ENCODE measurements at places on chromosomes 2 and 18. TPM values are rescaled to one million over a fixed set of nuclear protein-coding genes. Genes with fewer than 3 reads are reported as not detected.

- DNase-seq, result no peak
These were observed 120.5 kb downstream of the SCN3A start for GRCh38 chr2:165083326-165083725.

DNA sequence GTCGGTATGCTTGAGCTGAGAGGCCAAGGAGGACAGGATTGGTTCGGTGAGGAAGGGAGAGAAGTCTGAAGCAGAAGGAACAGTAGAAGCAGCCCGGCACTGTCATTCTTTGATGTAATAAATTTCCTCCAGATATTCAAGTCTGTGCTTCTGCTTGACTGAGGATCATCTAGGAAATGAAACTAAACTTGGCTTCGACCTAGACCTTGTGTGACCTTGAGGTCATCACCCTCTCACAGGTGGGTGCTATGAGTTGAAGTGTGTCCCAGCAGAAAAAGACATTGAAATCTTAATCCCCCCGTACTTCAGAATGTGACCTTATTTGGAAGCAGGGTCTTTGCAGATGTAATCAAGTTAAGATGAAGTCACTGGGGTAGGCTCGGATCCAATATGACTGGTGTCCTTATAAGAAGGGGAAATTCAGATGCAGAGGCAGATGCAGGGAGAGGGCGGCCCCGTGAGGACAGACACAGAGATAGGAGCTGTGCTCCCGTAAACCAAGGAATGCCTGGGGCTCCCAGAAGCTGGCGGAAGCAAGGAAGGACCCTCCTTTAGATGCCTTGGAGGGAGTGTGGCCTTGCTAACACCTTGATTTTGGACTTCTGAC is 49.0 kb downstream of the PRKCE start:
- DNase-seq, result peak; percentile 42

GRCh38 chr2:43083710-43084698 is 142.4 kb downstream of the ZFP36L2 start:
- DNase-seq, result no peak

- DNase-seq, result no peak
These were observed 103.1 kb upstream of the THOC1 start for GRCh38 chr18:370751-371608.

DNA sequence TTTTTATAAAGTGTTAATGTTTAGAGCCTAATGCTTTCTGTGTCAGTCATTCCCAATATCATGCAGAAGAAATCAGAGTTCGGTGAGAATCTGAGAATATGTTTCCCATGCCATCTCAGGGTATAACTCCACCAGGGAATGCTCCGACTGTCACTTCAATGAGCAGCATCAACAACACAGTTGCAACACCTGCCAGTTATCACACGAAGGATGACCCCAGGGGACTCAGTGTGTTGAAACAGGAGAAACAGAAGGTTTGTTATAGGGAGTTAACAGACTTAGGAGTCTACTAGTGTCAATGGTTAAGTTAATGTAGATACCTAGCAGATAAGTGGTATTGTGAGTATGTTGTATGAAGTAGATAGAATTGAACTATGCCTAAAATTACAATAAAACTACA is 31.0 kb downstream of the VAPA start:
- no peak for DNase-seq

DNA sequence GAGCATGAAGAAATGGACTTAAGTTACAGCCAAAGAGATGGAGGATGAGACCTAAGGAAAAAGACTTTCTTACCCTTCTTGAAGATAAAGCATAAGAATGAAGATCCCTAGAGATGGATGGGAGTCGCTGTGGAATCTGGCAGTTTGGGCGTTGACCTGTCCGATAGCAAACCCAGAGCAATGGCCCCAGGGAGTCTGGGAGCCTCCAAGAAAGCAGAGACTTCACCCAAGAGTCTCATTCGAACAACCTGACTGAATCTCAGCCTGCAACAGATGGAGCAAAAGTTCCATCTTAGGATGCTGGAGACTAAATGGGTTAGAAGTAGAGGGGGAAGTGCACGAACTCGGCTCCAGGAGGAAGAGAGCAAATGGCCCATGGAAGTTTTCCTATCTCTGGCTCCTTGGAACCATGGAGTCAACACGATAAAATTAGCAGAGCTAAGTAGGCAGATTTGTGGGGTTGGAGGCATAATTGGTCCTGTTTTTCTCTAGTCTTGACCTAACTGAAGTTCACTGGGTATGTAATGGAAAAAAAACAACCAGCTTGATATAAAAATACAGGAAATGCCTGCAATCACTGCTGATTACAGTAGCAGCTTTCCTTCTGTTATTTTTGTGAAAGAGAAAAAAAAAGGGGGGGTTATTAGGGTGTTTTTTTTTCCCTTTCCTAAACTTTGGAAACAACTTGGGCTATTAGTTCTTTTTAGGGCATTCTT is 178.4 kb upstream of the EPAS1 start:
- DNase-seq, result no peak

DNA sequence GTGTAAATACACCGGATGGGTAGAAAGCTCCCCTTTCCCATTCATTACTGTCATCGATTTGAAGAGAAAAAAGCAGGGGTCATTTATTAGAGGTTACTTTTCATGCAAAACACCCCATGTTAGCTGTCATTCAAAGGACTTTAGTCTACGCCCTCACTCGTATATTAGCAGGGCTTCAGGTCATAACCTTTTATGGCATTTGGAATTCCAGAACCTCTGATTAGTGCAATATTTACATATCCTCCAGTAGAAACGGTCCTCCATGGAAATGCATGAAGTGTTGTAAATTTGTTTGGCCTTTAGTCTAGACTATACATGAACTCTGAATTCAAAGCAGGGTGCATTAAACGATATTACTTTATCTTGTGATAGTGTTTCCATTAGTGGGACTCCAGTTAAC is 180.5 kb downstream of the ZNF516 start:
- no peak for DNase-seq

GRCh38 chr2:85278361-85278760 is 49.4 kb downstream of the TGOLN2 start:
- no peak for DNase-seq

DNA sequence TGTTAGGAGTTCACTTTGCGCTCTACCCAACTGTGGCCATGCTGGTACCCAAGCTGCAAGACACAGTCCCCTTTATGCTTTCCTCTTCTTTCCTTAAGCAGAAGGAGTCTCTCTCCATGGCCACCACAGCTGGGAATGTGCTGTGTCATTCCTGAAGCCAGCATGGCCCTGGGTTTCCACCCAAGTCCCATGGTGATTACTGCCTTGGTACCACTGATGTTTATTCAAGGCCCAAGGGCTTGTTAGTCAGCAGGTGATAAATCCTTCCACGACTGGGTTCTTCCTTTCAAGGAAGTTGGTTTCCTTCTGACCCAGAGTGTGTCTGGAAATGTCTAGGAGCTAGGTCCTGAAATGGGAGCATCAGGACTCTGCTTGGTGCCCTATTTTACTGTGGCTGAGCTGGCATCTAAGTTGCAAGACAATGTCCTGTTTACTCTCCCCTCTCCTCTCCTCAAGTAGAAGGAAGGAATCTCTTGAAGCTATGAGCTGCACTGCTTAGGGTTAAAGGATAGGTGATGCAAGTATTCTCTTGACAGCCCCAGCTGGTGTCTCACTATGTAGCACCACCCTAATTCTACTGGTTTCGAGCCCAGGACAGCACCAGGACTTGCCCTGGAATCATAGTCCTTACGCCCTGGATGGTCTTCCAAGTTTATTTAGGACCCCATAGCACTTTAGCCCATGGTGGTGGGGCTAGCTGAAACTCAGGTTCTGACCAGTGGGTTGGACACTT is 18.7 kb upstream of the NUP35 start:
- no peak for DNase-seq

The IGFBP2 gene
- 0.81 TPM for total RNA-seq

The TMEM169 gene
- total RNA-seq, result 0.57 TPM
